ENCODE measurements at places on chromosomes 3 and 15.

DNA sequence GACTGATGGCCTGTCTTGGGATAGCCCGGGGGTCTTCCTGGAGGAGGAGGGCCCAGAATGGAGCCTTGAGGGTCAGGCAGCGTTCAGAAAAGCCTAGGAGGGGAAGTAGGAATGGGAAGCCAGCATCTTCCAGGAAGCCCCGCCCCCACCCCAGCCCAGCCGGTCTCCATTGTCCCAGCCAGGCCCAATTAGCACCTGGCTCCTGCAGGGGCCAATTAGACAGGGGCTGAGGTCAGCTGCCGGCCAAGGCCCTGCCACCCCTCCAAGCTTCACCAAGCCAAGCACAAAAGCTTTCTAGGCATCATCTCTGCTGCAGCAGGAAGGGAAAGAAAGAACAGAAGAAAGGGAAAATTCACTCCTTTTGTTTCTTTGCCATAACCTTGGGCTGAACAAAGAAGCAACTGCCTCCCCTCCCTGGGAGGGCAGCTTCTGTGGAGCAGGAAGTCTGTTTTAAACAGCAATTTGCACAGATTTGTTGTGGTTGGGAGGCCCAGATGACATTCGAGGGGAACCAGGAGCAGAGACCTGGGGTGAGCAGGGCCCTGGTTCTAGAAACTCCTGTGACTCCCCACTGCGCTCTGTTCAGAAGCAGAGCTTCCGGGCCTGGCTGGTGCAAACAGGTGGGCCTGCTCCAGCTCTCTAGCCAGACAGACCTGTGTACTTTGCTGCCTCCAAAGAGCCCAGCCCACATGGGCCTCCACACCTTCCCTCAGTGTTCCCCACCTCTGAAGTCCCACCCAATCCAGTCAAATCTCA is 47.7 kb downstream of the CYP11A1 start:
- no peak for DNase-seq

DNA sequence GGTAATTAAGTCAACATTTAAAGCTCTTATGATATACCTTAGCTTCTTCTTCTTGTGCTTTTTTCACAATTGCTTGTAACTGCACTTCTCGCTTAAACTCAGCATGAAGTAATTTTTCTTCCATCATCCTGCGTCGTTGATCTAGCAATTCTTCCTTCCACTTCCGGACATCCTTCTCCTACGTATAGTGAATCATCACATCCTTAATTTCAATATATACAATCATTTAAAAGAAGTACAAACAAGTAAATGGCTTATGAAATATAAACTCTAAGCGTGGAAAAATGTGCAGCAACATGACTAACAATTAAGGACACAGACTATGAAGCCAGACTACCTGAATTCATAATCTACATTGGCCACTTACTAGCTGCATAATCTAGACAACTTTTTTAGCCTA is 151.4 kb downstream of the SCAPER start:
- DNase-seq: no peak

GRCh38 chr3:16182183-16182582 is 7.7 kb downstream of the GALNT15 start:
- DNase-seq: no peak

DNA sequence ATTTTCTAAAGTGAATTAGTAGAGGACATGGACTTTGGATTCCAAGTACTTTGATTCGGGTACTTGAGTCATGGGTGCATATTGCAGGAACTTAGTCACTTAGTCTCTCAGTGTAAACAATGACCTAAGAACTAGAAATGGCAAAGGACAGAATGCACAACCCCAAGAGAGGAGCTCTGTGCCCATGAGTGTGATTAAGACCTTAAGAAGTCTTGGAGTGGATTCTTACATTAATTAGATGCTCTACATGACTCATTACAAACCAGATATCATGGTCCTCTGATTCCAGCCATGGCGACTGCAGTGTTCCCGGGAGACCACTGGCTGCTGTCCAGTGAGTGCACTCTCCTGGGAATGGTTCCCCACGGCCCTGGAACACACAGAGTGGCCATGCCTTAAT is 251.5 kb downstream of the GABRG3 start:
- DNase-seq: no peak

GRCh38 chr3:172287937-172288477 is 160.2 kb downstream of the GHSR start:
- DNase-seq: no peak

GRCh38 chr15:41774882-41775417 is 666 bp downstream of the MAPKBP1 start:
- no peak for DNase-seq

DNA sequence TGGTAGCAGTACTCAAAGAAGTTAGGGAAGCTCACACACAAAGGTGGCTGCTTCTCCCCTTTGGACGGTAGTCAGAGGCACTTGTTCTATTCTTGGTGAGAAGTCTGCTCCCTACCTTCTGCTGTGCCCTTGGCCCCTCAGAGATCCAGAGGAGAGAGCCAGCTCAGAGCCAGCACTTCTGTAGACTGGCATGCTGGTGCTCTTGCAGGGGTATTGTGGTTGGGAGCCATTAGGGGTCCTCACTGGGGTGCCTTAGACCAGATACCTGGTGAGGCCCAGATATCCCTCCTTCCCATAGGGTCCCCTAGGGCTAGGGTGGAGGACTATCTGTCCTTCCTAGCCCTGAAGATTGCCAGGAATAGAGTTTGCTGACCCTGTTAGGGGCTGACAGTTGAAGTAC is 140.6 kb downstream of the EEFSEC start:
- no peak for DNase-seq

GRCh38 chr3:78967061-78967460 is 800.7 kb downstream of the ROBO1 start:
- DNase-seq: no peak

DNA sequence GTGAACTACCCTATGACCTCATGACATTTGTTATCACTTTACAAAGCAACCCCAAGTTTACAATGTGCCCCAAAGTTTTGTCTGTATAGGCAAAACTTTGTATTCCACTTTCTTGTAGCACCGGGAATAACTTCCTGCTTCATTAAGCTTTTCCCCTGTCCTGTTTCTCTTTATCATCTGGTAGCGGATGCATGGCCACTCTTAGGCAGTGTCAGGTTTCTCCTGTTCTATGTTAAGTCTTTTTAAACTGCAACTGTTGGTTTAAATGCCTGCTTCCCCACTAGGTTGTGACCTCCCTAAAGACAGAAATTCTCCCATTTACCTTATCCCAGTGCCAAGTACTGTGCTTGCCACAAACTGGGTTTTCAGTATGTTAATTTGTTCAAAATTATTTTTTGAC is 433.6 kb upstream of the DPH6 start:
- no peak for DNase-seq

DNA sequence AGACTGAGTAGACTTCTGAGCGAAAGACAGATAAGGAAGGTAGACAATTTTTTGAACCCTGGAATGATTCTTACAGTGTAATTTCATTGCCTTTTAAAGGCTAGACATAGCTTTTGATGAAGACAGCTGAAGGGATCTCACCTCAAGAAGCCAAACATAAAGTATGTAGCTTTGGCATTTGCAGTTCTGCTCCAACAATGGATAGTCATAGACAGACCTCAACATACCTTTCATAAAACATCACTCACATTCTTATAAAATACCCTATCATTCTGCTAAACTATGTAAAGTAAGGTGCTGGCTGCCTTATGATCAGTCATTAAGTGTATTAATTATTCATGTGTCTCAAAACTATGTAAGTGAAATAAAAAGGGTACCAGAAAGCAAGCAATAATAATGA is 70.0 kb downstream of the UBE3A start:
- DNase-seq: no peak

DNA sequence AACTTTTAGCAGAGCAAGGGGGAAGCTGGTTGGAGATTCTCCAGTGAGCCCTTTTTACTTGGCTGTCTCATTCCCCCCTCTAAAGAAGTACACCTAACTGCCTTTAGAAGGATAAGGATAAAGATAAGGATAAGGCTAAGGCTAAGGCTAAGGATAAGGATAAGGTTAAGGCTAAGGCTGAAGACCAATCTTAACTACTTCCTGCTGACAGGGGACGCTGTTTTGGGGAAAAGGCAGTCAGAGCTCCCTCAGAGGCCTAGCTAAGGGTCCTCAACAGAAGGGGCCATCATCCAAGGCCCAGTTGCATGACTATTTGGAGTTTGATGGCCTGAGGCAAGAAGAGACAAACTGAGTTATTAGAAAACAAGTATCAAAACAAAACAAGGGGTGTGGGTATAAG is 94.3 kb upstream of the ARPP21 start:
- DNase-seq: no peak

GRCh38 chr3:72254483-72254882 is 469.5 kb upstream of the PROK2 start:
- DNase-seq: no peak

DNA sequence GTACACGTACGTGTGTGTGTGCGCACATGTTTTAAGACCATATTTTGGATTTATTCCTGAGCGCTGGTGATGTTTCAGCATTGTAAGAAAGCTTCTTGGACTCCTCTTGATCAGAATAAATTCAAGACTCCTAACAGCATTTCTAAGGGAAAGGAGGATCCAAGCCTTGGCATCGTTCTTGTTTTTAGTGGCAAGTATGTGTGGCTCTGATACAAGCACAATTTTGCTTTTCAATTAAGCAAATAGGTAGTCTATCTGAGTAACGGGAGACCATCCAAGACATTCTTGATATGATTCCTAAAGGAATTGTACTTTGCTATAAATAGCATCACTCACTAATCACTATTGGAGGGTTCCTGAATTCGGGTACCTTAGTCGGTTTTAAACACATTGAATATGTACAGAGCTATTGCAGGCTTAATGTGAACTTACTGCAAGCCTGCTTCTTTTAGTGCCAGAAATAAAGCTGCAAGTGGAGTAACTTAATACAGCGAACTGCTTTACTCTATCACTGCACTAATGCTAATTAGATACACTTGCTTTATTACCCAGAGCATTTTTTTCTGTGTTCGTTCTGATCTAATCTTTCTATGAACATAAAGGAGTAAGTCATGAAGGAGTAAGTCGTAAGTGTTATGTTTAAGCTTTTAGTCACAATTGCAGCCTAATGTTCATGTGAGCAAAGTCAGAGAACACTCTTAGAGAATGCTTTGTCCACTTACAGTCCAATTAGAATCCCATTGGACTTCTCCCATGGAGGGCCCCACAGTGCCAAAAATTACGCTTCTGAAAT is 186.3 kb downstream of the MCTP2 start:
- DNase-seq: no peak

DNA sequence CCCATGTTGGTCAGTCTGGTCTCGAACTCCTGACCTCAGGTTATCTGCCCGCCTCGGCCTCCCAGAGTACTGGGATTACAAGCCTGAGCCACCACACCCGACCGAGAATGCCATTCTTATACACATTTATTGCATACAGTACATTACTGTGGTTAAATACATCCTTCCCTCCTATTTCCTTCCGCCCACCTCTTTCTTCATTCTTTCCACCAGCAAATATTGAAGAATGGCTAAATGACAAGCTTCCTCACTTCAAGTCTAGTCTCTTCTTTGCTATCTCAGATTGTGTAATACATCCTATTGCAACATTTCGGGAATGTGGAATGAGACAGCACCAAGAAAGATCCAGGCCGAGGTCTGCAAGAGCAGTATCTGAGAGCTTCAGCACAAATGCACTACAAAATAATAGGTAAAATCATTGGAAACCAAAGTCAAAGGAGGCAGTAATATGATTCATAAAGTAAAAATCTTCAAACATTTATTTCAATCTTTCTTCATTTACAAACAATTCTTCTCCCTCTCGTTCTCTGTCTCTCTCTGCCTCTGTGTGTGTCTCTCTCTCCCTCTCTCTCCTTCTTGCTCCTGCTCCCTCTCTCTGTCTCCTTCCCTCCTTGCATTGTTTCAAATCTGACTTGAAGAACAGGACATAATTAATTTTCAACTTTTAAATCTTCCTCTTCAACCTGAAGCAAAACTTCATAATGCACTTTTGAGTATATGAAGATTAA is 94.7 kb upstream of the TGFBR2 start:
- DNase-seq: no peak

DNA sequence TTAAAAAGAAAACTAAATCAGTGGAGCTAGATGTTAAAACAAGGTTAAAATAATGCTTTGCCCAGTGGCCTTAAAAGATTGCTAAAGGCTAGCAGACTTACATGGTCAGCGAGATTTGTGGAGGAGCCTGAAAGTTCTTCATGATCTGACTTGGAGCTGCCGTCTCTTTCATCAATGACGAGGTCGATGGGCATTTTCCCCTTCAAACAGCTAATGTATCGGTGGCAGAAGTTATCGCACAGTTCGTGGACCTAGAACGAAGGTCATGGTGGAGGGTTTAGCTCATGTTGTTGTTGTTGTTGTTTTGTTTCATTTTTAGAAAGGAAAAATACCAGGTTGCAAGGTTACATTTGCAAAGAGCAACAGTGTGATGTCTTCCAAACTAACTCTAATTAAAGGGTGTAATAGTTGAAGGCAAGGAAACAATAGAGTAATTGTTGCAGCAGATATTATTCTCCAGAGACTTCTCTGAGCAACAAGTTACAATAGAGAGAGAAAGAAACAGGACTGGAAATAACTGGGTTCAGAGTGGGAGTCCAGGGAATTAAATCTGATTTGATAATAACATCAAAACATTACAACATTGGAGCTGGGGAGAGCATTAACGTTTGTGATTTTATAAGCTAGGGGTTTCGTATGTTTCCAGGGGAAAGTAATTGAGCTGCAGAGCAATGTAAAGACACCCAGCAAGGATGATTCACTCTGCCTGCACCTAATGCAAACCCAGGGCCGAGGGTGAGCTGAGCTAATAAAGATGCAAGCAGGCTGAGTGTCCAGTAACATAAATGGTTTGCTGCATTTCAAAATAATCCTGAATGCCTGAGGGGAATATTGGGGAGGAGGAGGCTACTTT is 6.6 kb downstream of the MEIS2 start:
- DNase-seq: no peak

- no peak for DNase-seq
Observed at GRCh38 chr3:158819282-158819681, 17.4 kb downstream of the MFSD1 start.

DNA sequence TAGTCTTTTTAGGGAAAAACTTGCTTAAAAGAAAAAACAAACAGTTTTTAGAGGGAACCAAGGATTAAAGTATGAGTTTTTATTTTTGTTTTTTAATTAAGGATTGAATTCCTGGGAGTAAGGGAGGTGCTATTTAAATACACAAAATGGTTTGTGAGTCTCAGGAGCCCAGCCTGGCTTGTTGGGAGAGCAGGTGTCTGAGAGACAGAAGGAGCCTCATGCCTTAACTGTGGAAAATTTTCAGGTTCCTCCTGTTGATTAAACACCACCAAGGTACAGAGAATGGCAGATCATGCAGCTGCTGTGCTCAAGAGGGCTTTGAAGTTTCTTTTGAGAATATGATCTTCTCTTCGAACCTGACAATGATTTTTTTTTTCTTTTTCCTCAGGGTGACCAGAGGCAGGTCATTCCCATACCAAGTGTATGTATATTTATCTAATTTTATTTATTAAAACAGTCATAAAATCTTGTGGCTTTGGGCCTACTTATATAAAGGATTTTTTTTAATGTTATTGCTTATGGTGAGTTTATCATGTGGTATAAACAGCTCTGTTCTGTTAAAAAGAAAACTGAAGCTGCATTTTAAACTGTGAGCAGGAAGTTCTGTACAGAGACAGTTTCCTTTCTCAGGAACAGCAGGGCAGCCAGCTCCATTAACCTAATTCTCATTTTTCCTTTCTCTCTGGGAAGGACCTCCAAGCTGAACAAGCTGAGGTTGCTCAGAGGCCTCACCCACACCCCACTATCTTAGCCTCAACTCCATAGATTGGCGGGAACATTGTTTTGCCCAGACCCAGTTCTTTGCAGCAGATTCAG is 33.7 kb upstream of the VILL start:
- no peak for DNase-seq

Data from NCI-H446 (cell line).